Esophagus mucosa (tissue), 1 donor: ENCODE measurements at places on chromosomes 2 and 18.

DNA sequence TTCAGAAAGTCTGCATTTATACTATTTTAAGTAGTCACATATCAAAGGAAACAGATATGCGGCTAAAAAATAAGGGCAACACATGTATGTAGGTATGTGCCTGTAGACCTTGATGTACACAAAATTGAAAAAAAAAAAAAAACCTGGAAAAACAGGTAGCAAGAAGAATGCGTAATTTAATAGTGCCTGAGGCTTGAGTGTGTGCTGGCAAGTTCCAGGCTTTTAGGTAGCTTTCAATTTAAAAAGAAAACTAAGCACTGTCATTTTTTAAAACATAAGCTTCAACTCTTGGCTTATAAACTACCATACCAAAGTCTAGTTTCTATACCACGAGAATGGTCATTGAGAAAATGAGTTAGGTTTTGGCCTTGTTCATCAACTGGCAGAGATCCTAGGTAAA is 72.3 kb downstream of the OTX1 start:
- no peak for ATAC-seq

GRCh38 chr2:176111846-176112374 is 4.7 kb upstream of the HOXD10 start:
- no peak for ATAC-seq

DNA sequence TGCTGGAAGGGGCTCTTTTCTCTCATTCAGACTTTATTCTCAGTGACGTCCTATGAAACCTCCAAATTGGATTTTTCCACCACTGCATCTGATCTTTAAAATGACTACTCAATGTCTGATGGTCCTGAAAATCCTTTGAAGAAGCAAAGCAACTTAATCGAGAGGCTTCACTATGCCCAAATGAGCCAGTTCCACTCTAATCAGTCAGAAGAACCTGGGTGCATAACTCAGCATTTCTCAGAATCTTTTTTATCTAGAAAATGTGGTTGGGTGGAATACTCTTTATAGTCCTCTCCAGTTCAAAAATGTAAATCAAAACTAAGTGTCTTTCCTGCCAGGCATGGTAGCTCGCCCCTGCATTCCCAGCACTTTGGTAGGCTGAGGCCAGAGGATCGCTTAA is 60.7 kb downstream of the PRELID3A start:
- ATAC-seq, result no peak

DNA sequence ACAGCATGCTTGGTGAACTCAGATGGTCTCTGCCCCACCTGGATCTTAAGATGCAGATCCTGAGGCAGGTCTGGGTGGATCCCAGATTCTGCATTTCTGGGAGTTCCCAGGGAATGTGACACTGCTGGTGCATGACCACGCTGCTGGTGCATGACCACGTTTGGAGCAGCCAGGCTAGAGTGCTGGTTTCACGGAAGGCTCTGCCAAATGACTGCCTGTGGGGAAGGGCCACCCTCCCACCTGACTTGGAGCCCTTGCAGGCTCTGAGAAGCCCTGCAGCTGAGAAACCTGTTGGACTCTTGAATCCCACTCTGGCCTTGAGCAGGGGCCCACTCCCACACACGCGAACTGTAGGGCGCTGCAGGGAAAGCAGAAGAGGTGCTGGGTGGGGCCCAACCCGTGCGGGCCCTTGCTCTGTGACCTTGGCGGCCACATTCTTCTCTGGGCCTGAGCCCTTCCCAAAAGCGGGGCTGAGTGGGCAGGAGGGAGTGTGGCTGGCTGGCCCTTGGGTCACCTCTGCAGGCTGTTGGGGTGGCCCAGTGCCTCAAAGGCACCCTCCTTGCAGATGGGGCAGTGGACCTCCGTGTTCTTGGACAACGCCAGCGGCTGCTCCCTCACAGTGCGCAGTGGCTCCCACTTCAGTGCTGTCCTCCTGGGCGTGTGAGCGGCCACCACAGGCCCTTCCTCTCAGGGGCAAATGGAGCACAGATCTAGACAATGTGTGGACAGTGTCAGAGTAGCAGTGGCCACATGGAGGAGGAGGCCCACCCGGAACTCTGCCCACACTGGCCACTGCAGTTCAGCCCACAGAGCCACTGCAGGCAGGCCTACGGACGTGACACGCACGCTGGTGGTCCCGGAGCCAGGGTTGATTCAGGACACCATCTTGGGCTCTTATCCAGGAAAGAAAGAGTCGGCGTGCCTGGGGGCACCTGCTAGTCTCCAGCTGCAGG is 7.9 kb downstream of the ERFE start:
- ATAC-seq, result no peak

DNA sequence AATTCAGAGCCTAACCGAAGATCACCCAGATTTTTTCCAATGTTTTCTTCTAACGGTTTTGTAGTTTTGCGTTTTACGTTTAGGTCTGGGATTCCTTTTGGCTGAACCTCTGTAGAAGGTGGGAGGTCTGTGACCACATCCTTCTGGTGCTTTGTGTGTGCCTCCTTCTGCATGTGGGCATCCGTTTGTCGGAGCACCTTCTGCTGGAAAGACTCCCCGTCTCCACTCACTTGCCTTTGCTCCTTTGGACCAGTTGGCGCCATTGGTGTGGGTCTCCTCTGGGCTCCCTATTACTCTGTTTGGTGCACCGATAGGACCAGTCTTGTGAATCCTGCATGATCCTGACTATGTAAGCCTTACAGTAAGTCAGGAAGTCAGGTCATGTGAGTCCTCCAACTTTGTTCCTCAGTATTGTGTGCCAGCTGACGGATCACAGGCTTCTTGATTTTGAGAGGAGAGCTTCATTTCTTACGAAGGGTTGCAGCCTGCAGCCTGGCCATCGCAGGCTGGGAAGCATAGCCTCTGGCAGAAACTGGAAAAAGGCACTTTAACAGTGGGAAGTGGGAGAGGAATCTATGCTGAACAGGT is 13.6 kb downstream of the AQP12A start:
- ATAC-seq, result no peak

DNA sequence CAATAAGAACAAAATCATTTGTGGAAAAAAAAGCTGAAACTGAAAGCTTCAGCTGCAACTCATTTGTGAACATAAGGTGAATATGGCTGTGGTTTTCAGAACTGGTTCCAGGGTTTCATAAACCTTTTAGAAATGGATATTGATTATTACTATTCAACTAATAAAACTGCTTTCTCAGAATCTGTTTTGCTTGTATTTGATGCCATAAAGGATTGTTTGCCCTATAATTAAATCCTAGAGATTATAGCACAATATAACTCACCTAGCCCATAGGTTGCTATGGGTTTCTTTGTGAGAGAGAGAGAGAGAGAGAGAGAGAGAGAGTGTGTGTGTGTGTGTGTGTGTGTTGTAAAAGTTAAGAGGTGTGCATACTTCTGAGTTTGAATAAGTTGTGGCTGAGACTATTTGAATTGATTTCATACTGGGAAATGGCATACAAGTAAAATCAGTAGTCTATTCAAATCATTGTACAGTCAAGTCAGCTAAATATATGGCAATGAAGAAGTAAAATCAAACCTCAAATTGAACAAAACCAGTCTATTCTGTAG is 339.2 kb downstream of the ARHGAP15 start:
- no peak for ATAC-seq

DNA sequence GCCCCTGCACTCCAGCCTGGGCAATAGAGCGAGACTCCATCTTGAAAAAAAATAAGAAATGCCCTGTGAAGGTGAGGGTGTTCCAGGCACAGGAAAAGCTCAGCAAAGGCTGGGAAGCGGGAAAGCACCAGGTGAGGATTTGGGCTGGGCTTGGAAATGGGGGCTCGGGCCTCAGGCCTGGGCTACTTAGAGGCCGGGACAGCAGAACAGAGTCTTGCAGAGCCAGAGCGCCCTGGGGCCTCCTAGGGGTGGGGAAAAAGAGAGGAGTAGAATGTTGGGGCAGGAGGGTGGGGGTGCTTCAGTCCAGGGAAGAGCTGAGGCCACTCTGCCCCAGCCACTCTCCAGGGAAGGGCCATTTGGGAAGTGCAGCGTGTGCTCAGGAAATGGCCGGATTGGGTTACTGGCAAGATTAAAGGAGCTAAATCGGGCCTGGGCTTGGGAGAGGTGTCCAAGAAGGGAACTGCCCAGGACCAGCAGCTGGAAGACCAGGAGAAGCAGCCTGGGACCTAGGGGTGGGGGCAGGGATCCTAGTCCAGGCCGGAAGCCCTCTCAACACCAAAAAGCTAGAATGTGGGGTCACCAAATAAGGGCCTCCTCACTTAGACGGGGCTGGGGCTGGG is 13.8 kb upstream of the DES start:
- ATAC-seq, result no peak

DNA sequence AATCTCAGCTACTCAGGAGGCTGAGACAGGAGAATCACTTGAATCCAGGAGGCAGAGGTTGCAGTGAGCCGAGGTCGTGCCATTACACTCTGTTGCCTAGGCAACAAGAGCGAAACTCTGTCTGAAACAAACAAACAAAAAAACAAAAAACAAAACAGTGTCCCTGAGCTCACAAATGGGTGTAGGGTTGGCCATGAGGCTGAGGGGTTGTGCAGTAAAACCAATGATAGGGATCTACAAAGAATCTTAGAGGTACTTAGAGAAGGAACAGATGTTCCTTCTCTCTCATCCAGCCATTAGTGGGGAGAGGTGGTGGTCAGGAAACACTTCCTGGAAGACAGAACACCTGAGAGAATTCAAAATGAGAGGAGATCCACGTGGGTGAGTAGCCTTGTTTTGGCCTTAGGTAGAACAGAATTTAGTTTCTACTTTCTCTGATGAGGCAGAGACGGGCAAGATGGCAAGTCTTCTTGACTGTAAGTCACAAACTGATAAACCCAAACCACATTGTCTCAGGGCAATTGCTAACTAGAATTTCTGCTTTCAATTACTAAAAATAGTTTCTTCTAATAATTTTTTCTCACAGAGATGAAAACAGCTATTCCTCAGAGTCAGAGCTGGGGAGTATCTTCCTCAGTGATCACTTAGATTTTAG is 61.5 kb upstream of the PPM1B start:
- no peak for ATAC-seq

- ATAC-seq, result peak; percentile 69
These were observed 95.2 kb downstream of the POLE4 start for GRCh38 chr2:75053484-75054112.

- ATAC-seq, result no peak
These were observed 456.6 kb downstream of the TDRD15 start for GRCh38 chr2:21580391-21580790.

DNA sequence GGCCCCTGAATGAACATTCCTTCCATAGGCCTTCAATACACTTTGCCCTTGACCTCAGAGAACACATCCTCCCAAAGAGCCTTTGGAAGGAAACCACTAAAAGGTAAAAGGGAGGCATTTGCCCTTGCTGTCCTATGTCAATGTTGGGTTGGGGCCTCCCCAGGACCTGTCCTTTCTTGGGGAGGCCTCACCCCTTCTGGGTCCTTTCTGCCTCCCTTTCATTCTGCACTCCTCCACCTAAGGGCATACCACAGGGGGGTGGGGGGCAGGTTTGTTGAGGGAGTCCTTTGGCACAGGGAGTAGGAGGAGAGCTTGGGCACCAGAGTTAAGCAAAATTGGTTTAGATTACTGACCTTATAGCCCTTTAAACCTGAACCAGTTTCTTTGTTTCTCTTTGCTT is 32.5 kb upstream of the ATP6V1B1 start:
- ATAC-seq, result no peak

DNA sequence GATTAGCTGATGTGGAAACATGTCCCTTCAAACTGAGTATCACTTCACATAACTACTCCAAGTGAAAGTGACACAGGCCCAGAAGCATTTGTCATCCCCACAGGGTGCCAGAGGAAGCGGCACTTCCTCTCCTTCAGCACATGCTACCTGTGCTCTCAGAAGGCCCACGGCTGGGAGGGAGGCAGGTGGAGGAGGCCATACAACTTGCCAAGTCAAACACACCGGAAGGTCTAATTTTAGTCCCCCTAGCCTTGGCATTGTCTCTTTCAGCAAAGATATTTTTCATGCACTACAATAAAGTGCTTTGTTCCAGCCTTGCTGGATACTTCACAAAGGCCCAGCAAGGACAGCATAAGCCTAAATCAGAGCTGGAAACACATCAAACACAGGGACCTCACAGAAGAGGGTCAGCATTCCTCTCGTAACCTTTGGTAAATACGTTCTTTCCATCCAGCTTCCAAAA is 38.0 kb downstream of the VSNL1 start:
- no peak for ATAC-seq

- peak; percentile 22 for ATAC-seq
These were observed 42.1 kb upstream of the TTC39C start for GRCh38 chr18:23972453-23972852.

GRCh38 chr2:46072101-46072820 is 224.9 kb upstream of the EPAS1 start:
- ATAC-seq, result no peak

DNA sequence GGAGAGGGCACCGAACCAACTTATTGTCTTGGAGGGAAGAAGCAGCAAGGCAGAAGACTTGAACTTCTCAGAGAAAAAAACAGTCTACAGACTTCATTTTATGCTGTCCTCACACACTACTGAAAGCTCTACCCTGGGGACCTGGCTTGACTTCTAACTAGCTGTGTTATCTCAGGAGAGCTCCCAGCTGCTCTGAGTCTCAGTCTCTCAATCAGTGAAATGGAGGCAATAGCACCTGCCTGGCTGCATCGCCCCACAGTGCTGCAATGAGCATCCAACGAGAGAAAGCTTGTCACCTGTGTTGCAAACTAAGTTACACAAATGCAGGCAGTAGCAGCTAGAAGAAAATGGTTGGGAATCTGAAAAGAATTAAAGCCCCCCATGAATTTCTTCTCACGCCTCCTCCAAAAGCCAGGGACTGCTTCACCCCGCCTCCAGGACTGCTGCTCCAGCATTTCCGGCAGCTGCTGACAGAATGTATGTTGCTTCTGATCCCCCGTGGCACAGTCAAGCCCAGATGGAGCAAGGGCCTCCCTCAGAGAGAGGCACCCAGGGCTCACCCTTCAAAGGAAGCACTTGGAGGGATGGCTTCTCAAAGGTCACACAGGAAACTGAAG is 116.3 kb downstream of the BCL11A start:
- no peak for ATAC-seq

- ATAC-seq, result peak; percentile 98
These were observed 349.8 kb downstream of the TNS1 start for GRCh38 chr2:217652761-217653639.

DNA sequence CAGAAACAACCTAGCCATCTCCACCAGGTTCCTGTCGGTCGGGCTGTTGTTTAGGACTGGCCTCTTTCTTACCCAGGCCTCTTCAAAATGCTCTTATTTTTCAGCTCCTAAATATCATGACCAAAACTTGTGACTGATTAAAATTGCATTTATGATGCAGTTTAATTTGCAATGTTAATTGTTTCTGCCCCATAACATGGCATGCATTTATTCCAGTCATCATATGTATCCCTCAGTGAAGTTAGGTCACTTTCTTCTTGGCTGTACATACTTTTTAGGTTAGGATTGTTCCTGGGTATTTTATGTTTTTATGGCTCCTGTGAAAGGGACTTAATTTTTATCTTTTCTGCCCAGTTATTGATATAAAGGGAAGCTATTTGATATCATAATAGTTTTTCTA is 50.6 kb downstream of the CHRNA1 start:
- no peak for ATAC-seq
